ENCODE measurements at places on chromosomes 5 and 9. TPM values are rescaled to one million over a fixed set of nuclear protein-coding genes. Genes with fewer than 3 reads are reported as not detected.

The SLC6A19 gene
- total RNA-seq: not detected

The PLAC8L1 gene
- not detected for total RNA-seq

The FANCC gene
- 3.3 TPM for total RNA-seq

The BARHL1 gene
- not detected for total RNA-seq

DNA sequence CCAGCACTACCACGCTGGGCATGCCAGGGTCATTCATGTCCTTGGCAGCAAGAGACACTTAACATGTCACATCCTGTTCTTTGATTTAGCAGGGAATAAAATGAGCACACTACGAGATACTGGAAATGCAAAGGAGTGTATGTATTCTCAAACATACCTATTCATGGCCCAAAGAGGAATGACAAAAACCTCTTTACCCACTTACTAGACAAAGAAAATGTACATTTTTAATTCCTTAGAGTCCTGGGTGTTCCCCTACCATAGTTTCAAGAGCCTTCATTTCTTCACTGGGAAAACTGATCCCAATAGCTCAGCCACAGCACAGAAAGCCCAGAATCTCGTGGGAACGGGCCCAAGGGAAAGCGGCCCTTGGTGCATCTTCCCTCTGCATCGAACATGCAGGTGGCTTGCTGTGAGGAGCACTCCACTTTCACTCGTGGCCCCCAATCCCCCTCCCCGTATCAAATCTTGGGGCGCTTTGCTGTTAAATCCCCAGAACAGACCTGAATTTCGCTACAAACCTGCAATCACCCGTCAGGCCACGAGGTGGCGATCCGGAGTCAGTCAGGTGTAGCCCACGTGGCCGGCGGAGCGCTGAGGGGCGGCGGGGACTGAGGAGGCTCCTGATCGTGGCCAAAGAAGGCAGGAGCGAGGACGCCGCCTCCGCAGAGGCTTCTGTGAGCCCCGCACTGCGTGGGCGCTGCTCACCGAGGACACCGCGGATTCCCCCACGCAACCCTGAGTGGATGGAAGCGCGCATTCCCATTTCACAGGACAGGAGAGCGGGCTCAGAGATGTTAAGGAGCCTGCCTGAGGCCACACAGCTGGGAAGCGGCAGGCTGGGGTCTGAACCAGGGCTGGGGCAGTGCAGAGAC is 91.4 kb downstream of the LMX1B start:
- peak; percentile 92 for DNase-seq

- no peak for DNase-seq
Observed at GRCh38 chr5:75588666-75589065, 22.6 kb upstream of the ANKDD1B start.

DNA sequence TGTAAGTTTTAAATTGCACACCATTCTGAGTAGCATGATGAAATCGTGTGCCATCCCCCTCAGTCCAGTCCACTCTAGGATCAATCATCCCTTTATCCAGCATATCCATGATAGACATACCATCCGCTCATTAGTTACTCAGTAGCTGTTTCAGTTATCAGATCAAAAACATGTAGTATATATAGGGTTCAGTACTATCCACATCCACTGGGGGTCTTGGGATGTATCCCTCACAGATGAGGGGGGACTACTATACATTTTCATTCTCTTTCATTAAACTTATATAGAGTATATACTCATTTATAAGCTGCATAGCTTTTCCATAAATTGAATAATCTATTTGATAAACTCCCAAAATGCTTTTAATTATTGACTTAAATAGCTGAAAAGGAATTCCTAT is 67.6 kb downstream of the MEIKIN start:
- DNase-seq: no peak

DNA sequence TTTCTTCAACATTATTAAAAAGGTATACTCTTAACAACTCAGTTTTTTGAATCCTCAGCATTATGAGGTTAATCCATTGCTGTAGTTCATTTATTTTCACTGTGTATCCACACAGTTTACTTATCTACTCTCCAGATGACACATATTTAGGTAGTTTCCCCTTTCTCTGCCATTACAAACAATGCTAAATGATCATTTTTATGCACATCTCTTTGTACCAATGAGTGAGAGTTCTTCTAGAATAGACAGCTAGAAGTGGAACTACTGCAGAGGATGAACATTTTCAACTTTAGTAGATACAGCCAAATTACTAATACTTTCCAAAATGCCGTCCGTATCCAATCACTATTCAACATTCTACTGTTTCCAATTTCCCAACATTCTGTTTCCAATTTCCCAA is 11.5 kb downstream of the AFF4 start:
- no peak for DNase-seq

DNA sequence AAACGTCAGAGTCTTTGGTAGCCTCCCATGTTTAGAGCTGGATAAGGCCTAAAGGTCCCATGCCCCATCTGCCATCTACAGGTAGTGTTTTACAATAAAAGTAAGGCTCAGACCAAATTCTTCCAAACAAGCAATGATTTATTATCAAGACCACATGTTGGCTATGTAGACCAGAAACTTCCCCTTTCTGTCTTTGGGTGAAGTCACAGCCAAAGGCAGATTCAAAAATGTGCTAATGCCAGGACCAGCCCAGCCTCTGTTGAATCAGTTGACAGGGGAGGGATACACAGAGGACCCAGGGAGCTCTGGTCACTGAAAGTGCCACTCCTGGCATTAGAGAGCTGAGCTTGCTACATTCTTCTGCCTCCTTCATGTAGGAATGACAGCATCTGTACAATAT is 360.8 kb downstream of the NTRK2 start:
- DNase-seq: no peak

GRCh38 chr5:103475629-103476240 is 86.9 kb downstream of the NUDT12 start:
- DNase-seq: no peak
